Activated CD4-positive, alpha-beta memory T cell treated with anti-CD3 and anti-CD28 coated beads, Interleukin-2, amount 10 ng/mL, durations not matched to agents 7 days and 5 days (primary cell): ENCODE measurements at places on chromosomes 13 and 19.

GRCh38 chr19:570251-570686, 2.1 kb upstream of the BSG start:
- no peak for DNase-seq

GRCh38 chr19:10009714-10010224, 535 bp downstream of the COL5A3 start:
- no peak for DNase-seq

DNA sequence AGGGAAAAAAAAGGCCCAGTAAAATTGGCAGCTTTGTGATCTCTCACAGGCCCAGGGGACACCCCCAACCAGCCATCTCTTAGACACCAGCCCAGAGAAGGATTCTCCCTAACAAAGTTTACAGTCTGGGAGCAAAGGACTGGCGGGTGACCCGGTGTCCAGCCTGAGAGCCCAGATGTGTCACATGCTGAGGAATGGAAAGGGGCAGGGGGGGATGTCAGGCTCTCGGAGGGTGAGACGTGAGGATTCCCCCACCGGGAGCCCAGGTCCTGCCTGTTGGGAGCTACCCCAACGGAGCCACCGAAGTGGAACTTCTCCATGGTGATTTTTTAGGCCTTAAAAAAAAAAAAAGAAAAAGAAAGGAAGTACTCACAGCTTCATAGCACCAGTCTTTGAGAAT, 4.8 kb upstream of the CTXN1 start:
- DNase-seq: no peak

- peak; percentile 42 for DNase-seq
Observed at GRCh38 chr13:112532837-112533745, 54.9 kb downstream of the TUBGCP3 start.

DNA sequence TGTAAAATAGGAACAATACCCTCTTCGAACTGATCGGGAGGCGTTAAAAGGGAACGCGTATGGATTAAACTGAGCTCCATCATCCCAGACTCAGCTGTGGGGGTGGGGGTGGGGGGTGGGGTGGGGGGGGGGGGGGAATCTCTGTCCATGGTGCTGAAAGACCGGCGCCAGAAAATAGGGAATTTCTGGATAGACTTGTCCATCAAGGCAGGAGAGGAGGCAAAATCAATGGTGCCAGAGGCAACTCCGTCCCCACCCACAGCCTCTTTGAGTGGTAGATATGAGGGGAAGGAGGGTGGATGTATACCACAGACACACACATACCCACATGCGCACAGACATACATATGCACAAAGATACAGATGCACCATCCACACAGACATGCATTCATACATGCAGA, 37.4 kb downstream of the ZNF787 start:
- DNase-seq: no peak

DNA sequence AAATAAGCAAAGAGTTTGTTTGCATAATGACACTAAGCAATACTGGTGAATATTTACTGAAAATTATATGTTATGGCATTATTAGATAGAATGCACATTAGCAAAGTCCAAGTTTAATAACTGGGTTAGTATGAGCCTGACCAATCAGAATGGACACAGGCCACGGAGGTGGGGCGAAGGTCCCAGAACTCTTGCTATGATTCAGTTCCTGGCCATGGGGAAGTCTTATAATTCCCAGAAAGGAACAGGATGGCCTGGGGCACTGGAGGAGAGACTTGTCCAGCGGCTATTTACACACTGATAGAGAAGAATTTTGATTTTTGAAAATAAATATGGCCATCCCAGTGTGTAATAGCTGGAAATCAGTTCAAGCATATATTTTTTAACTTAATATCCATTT, 372.0 kb downstream of the EFNB2 start:
- DNase-seq: no peak

GRCh38 chr13:49305792-49306425, 58.2 kb downstream of the CDADC1 start:
- no peak for DNase-seq
